Foreskin keratinocyte (primary cell): ENCODE measurements at places on chromosomes 4 and X. TPM values are rescaled to one million over a fixed set of nuclear protein-coding genes. Genes with fewer than 3 reads are reported as not detected.

FMR1NB gene
- polyA plus RNA-seq: not detected in 2 replicates

ENOX2 gene
- 5.8 and 7.1 TPM in 2 replicates for polyA plus RNA-seq

MAGT1 gene
- polyA plus RNA-seq: 21.1 TPM in 2 replicates

REPS2 gene
- polyA plus RNA-seq: 1.4 and 2.7 TPM in 2 replicates

ANXA5 gene
- polyA plus RNA-seq: 393 and 397 TPM in 2 replicates

RAB33B gene
- polyA plus RNA-seq: 1.2 and 1.4 TPM in 2 replicates

MAOA gene
- polyA plus RNA-seq: 20.5 and 22.6 TPM in 2 replicates

WDR44 gene
- polyA plus RNA-seq: 3.5 and 4.2 TPM in 2 replicates

DCHS2 gene
- not detected in 2 replicates for polyA plus RNA-seq

SERPINA7 gene
- not detected in 2 replicates for polyA plus RNA-seq

SYTL4 gene
- polyA plus RNA-seq: 0.88 and 1.1 TPM in 2 replicates

DNA sequence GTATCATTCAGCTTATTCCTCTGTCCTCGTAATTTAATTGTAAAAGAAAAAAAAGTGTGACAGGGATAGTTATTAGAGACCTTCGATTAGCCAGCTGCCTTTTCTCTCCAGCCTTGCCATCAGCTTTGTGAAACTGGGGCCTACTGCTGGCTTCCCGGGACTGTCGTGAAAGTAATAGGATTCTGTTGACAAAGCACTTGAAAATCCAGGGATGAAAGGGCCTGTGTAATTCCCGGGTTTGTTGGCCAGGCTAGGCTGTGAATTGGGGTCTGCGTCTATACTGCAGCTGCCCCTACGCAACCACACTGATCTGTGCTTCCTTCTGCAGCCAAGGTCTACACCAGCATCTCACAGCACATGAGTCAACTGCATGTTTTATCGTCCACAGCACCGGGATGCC lies 120.4 kb upstream of the SCML1 start:
- no peak for DNase-seq

GRCh38 chr4:105808030-105808749 lies 87.1 kb upstream of the NPNT start:
- no peak for DNase-seq

DNA sequence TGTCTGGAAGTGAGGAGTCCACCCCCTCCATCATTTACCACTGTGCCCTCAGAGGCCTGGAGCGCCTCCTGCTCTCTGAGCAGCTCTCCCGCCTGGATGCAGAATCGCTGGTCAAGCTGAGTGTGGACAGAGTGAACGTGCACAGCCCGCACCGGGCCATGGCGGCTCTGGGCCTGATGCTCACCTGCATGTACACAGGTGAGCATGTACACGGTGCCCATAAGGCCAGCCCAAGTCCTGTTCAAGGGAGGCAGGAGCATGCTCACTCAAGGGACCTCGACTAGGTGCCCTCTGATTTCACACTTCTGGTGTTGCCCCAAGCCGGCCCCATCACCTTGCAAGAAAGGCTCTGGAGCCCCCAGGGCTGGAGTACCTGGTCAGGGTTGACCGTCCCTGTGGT lies 13.4 kb upstream of the MSANTD1 start:
- no peak for DNase-seq

- no peak for DNase-seq
These were observed 207.4 kb upstream of the INTU start for GRCh38 chr4:127425202-127425845.

DNA sequence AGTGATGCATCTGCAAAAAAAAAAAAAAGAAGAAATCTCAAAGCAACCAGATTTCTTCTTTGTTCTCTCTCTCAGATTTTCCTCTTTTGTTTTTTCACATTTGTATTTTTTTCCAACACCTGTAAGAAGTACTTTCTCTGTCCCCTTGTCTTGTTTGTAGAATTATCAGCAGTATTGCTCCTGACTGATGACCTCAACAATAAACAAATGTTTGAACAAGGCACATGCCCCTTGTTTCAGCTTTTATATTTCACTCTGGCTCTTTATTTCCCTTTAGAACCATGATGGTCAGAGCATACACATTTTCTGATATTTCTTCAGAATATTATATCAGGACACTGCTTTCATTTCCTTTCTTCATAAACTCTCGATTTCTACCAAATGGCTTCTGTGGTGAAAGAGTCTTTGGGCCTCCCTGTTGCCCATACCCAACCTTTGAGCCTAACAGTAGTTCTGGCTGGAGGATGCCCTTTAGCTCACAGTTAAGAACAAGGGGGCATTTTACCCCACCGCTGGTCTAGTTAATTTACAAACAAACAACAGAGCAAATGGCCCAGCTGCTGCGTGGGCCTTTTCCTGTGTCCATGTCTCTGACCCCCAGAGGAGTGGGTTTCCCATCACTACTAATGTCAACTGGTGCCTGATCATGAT lies 142.5 kb upstream of the SMAD1 start:
- DNase-seq: no peak

GRCh38 chr4:17517664-17518063 lies 2.7 kb downstream of the CLRN2 start:
- no peak for DNase-seq

DNA sequence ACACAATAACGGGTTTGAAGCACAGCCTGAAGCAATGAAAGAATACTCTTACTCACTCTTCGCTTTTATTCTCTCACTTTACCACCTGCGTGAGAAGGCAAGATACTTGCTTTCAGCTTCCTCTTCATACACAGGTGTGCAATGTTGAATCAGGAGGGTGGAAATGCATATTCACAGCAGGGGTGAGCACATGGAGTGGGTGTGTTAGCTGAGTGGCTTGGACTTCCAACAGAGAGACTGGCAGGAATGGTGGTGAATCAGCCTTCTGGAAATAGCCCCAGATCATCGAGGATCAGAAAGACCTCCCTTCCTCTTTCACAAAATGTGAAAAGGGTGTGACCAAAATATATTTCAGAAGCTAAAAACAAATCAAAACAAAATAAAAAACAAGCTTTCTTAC lies 521.2 kb downstream of the STIM2 start:
- DNase-seq: peak; percentile 44

DNA sequence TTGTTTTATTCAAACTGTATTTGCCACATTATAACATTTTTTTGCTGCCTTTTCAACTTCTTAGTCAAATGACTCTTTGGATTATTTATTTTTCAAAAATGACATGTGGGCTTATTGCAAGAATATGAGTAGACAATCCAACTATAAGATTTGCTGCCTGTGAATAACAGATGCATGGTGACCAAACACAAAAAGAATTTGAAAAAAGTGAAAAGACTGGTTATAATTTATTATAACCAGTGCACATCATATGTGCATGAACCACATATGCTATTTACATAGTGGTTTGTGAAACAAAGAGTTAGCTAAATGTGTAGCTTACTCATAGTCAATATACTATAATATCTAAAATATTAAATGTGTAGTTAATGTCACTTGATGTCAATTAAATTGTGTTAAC lies 2086.8 kb downstream of the ARAP2 start:
- DNase-seq: peak; percentile 52

- DNase-seq: no peak
These were observed 101.5 kb upstream of the GABRA2 start for GRCh38 chr4:46491455-46491854.

DNA sequence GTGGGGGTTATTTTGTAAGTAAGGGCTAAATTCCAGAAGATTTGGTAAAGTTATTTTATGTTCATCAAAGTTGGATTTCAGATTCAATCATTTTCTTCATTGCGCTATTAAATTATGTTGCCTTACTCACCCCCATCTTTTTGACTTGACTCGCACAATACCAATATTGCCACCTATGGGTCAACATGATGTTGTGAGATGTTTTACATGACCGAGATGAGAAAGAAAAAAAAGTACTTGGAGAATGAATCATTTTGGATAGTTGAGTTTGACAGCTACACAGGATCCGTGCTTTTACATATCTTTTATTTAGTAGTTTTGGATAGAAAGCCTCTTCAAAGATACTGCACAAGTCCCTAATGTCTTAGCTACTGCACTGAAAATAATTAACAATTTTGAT lies 224.2 kb upstream of the EMCN start:
- DNase-seq: peak; percentile 71

DNA sequence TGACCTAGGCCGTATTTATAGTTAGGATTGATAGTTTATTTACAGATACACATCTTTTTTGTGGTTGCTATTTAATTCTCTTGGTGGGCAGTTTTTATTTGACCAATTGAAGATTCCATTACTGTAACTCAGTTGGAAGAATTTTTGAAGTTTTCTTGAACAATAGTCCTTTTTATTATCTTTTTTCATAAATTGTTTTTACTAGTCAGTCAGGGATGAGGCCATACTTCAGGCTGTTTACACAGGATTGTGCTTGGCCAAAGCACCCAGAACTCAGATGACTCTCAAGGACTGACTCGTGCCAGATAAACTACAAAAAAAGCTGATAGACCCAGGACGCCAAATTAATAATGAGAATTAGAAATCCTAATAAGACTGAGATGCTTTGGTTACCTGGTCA lies 7.0 kb downstream of the HERC3 start:
- DNase-seq: no peak

GRCh38 chrX:153645921-153646488 lies 998 bp upstream of the DUSP9 start:
- DNase-seq: no peak

DNA sequence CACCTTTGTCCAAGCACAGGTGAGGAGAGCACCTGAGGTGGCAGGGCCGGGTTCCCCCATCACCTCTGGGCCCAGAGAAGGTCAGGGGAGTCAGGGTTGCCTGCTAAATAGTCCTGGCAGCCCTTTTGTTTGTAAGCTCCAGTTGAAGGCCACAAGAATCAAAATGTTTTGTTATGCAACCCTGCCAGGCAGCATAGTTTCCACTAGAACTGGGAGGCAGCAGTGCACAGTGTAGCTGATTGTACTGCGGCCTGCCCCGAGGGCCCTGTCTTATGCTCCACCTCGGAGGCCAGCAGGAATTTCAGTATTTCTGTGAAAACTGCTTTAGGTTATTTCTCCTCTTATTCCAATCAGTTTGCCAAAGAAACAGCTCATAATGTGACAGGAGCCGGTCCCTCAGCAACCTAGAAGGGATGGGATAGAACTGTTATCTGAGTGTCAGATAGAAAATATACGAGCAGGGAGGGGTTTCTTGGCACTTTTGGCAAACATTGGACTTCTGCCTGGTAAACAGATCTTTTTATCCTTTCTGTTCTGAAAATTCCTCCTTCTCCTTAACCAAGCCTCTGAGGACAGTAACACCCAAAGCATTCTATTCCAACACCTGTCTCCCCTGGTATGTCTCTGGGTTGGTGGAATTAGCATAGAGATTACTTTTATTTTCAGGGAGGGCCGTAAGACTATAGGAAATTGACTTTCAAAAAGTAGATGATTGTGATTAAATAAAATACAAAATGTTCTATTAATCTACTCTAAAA lies 93.6 kb downstream of the LNX1 start:
- DNase-seq: no peak

GRCh38 chr4:17126321-17126966 lies 228.0 kb upstream of the LDB2 start:
- no peak for DNase-seq

- no peak for DNase-seq
These were observed 3.9 kb downstream of the MTHFD2L start for GRCh38 chr4:74161666-74162450.

DNA sequence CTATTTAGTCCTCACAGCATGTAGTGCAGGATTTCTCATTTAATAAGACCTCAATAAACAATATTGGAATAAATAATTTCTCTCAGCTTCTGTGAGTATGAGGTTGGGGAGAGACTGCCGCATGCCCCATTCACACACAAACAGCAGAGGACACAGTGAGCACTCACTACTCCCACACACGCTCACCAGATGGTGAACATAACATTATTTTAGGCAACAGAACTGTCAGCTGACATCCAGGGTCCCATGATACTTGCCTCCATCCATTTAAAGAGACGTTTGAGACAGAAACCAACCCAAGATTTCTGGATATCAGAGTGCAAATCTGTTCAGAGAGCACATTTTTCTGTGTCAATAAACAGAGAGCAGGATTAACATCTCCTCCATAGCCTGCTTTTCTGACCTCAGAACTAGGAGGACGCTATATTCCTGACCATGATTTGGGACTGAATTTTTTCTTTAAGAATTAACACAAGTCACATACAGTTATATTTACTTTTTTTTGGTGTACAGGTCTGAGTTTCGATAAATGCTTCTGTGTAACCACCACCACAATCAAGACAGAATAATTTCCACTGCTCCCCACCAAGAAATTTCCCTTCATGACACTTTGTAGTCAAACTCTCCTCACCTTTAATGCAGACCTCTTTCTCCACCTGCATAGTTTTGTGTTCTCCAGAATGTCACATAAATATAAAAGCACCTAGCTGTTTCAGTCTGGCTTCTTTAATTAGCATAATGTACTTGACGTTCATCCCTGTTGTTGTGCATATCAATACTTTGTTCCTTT lies 16.7 kb downstream of the GPRIN3 start:
- DNase-seq: no peak

DNA sequence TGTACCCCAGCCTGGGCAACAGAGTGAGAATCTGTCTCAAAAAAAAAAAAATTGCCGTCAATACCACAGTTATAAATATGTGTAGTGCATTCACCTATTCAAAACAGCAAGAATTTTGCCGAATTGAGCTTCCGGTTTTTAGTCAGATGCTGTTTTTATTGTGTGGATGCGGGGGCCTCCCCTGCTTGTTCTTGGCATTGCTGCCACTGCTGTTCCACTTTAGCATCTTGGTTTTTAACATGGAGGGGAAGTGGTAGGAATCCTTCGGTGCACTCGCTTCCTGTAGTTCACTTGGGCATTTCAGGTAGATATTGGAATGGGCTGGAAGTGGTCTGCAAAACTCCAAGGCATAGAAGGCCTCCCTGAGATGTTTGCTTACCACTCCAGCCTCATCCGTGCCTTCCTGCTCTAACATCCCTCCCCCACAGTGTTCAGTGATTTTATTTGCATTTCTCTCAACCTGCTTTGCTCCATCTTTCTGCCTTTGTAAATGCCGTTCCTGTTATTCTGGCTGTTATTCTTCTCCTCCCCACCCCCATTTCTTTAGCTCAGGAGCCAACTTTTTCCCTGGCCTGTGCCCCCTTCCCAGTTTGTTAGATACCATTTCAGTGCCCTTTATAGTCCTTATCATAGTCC lies 25.5 kb downstream of the MOB1B start:
- DNase-seq: no peak

- no peak for DNase-seq
These were observed 120.6 kb upstream of the TBC1D9 start for GRCh38 chr4:140876615-140877364.

- no peak for DNase-seq
These were observed 15.3 kb downstream of the STAG2 start for GRCh38 chrX:123976706-123977316.

DNA sequence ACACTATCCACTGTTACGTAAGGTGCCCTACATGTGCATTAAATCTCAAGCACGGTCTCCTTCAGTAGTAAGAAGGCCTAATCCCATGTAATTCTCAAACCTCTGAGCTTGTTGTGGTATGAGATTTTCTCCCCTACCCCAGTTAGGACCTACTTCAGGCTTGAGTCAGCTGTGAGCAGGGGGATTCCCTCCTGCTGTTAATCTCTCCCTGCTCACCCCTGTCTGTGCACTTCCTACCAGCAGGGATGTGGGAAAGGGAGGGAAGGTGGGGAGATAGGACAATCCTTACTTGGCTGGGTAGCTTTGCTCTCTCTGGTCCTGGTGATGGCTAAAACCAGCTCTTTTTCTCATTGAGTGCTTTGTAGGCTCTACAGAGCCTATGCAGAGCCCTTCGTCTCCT lies 60.8 kb downstream of the PALLD start:
- DNase-seq: no peak
